ENCODE measurements at places on chromosomes 13 and 19. TPM values are rescaled to one million over a fixed set of nuclear protein-coding genes. Genes with fewer than 3 reads are reported as not detected.

GRCh38 chr19:20912973-20913372 lies 10.1 kb upstream of the ZNF85 start:
- DNase-seq, result no peak

DNA sequence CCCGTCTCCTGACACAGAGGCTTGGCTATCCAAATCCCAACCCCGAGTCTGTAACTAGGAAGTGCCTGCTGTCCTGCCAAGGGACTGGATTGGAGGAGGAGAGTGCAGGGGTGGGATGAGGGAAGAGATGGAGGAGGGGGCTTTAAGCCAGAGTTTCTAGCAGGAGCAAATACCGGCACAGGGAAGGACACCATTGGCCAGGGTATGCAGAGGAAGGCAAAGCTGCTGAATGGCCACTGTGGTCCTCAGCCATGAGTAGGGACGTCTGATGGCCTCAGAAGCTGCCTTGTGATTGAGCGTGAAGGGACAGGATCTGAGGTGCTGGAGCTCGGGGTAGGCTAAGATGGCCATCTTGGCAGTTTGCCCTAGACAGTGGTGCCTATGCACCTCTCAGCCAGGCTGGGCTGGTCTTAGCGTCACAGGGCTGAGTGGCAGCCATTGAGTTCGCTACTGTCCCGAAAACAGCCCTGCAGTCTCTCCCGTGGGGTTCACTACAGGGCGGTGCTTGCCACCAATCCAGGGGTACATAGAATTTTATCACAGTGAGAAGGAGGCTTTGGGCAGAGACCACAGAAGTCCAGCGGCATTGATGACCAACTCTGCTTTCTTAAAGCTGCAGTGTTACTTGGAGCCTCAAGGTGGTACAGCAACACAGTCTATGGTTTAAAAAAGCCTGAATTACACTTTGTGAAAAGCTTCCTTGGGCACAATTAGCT lies 61.8 kb downstream of the AKAP11 start:
- no peak for DNase-seq

ZNF677 gene
- 7.9 TPM for polyA plus RNA-seq

DNA sequence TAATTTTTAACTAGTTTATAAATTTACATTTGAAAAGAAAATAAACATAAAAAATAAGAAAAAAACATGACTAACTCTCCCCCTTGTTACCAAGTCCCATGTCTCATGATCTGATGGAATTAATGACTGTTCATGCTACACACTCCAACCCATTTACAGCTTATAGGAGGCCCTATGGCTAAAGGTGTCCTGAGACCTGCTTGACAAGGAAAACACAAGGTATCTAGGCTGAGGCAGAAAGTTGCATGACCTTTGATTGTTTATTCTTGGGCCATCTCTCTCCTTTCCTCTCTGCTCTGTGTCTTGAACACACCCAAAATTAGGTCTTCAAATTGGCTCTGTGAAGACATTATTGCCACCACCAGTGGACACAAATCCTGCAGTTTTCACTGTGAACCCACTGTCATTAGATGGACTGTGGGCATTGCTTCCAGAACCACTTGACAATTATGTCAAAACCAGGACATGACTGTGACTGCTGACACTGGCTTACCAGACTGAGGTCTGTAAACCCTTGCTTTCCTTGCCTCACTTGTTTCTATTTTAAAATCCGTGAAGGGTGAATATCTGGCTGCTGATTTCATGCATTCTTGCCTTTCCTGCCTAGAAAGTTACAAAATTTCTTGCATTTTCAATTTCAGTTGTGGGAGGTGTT lies 386.5 kb upstream of the SPRY2 start:
- DNase-seq, result no peak

- no peak for DNase-seq
These were observed 28.3 kb downstream of the NUP58 start for GRCh38 chr13:25329706-25330105.

ERICH4 gene
- not detected for polyA plus RNA-seq

- no peak for DNase-seq
These were observed 660 bp downstream of the CIC start for GRCh38 chr19:42269478-42270345.

ZNF765 gene
- polyA plus RNA-seq, result 3.4 TPM

DNA sequence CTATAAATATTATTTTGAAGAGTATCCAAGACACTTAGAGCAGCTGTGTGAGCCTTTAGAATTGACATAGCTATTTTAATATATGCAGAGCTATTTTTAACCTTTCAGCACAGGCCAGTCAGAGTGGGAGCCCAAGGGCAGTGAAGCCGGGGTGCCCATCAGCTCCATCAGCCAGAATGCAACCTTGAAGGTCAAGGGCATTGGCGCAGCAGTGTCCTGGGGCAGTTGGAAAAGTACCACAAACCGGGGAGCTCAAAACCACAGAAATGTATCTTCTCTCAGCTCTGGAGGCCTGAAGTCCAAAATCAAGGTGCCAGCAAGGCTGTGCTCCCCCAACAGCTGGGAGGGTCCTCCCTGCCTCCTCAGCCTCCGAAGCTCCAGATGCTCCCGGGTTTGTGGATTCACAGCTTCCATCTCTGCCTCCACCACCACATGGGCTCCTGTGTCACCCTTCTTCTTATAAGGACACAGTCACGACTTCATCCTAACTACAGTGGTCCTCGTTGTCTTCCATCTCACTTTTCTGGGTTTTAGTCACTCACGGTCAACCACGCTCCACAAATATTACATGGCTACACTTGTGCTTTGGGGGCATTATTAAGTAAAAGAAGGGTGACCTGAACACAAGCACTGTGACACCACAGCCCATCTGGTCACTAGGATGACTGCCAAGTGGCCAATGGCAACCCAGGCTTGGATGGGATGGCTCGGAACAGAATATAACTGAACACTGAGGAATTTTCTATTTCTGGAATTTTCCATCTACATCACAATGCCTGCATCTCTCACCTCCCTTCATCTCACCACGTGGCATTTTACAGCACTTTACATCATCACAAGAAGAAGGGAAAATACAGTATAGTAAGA lies 15.9 kb upstream of the GAS6 start:
- DNase-seq, result peak; percentile 48

GRCh38 chr13:53788286-53788685 lies 759.7 kb downstream of the OLFM4 start:
- DNase-seq, result no peak

GRCh38 chr13:83211301-83211700 lies 671.0 kb downstream of the SLITRK1 start:
- DNase-seq, result no peak

GRCh38 chr19:49129238-49129583 lies 9.9 kb downstream of the PPFIA3 start:
- no peak for DNase-seq

GRCh38 chr19:3231288-3231687 lies 6.8 kb downstream of the CELF5 start:
- DNase-seq, result no peak

- no peak for DNase-seq
These were observed 21.6 kb upstream of the SPACA7 start for GRCh38 chr13:112354330-112355273.

MTUS2 gene
- polyA plus RNA-seq, result 18.7 TPM

GRCh38 chr19:35462476-35462953 lies 14.5 kb downstream of the FFAR2 start:
- DNase-seq, result no peak

GRCh38 chr19:27905074-27905473 lies 1307.9 kb downstream of the UQCRFS1 start:
- DNase-seq, result no peak

ZNF738 gene
- polyA plus RNA-seq, result 1.7 TPM

- DNase-seq, result no peak
These were observed 117.6 kb downstream of the GPC6 start for GRCh38 chr13:93344048-93344705.

DNA sequence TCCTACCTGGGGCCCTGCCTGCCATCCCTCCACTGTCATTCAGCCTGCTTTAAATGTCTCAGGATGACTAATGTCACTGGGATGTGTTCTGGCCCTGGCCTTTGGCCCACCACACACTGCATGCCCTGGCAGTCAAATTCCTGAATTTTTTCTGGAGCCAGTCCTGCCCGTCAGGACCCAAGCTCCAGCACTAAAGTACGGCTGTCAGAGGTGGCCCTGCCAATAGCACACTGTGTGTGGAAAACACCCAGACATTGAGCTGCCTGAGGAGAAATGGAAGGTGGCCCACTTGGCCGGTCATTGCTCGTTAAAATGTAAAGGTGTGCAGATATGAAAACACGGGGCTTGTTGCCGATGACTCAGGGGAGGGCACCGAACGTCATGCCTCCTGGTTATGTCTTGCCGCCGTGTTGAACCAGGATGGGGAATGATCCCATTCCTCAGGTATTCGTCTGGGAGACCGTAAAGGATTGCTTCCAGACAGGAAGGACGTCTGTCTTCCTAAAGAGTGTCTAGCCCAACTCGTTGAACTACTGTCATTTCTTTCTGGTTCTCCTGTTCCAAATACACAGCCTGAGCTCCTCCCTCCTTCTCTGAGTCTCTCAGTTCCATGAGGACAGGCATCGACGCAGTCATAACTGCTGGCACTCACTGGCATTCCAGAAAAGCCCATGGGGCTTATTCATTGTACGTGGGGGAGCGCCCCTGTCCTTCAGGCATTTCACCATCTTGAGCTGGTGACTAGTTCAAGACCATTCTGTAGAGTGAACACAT lies 40.6 kb downstream of the COL4A2 start:
- DNase-seq, result peak; percentile 46

IGSF23 gene
- 0.86 TPM for polyA plus RNA-seq

- DNase-seq, result no peak
These were observed 9.0 kb downstream of the DNASE2 start for GRCh38 chr19:12872255-12872654.

DNA sequence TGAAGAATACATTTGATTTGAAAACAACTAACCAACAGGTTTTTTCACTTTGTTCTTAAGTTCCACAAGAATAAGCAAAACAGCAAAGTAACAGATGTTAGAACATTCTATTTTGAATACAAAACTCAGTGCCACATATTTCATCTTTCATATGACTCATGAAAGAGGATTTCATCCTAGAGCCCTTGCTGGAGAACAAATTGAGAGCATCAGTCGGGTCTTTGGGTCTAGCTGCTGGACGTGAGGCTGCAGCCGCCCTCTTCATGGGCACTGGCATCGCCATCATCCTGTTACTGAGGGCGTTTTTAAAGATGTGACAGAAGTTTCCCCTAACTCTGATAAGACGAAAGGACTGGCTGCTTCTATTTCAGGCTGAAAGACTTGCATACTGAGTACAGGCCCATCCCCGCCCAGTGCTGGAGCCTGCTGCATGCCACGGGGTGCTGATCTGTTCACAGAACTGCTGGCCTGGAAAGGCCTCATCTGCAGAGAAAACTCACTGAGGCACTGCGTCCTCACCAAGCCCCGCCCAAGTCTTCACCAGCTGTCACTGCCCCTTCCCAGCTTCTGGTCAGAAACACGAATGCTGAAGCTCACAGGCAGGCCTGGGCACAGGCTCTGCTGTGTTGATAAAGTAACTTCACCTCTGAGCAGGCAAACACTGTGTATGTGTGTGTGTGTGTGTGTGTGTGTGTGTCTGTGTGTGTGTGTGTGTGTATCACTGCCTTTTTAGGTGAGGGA lies 101.4 kb downstream of the TUBGCP3 start:
- no peak for DNase-seq

DNA sequence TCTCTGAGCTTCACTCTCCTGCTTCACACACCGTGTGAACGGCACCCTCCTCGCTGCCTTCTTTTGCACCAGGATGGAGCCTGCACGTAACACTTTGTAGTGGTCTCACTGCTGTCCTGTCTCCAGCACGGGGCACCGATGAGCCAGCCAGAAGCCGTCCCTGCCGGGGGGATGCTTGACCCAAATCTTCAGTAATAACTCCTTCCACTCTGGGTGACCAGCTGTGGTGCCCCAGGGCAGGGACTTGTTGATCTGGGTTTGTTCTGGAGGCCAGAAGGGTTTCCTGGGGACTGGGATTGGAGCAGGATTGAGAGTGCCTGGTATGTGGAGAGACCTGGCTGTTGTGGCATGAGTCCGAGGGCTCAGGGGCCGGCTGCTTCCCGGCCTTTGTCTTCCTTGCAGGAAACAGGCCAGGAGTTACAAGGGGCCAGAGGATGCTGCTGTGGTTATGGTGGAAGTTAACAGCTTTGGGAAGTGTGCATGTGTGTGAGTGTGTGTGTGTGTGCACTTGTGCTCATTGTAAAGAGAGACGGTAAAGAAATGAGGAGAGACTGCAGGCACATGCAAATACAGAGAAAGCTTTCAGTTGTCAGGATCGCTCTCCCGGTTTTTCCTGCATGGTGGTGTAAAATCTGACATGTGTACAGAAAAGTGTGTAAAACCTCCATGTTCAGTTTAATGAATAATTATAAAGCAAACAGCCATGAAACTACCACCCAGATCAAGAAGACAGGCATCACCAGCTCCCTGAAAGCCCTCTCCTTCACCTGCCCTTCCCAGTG lies 18.9 kb downstream of the PAK4 start:
- DNase-seq, result no peak

CYP4F8 gene
- not detected for polyA plus RNA-seq

DNA sequence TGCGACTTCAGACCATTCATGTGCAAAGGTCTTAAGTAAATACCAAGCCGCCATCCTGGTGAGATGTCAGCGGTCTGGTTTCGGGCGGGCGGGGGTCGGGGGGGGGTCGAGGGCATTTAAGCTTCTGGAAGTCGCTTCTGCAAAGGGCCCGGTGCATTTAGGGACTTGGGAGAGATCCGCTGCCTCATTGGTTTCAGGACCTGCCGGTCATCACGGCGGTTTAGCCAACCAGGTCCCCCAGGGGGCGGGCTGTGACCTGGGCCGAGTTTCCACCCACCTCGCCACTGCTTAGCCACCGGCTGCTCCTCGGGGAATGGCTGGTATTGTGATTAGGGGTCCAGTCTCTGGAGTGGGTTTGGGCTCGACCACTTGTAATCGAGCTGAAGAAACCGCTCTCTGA lies 7.8 kb downstream of the ANKLE1 start:
- peak; percentile 77 for DNase-seq

DNA sequence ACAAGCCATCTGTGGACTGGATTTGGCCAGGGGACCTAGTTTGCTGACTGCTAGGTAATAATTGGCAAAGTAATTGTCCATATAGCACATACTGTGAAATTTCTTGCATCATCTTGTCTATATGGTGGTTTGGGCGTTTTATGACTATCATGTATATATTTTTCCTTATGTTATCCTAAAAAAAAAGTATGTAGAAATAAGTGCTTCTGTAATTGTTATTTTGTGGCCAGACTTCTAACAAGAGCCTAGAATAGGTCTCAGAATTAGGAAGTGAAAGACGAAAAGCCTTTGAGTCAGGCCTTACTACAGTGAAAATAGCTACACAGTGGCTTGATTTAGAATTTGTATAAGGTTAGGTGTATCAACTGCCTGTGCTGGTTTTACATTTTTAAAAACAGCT lies 4.2 kb downstream of the FNDC3A start:
- no peak for DNase-seq

ATP4B gene
- 0.01 TPM for polyA plus RNA-seq

URAD gene
- not detected for polyA plus RNA-seq

- DNase-seq, result peak; percentile 10
These were observed 681 bp upstream of the ZNF606 start for GRCh38 chr19:58003174-58003828.

- DNase-seq, result no peak
These were observed 1256.5 kb downstream of the EFNB2 start for GRCh38 chr13:105278943-105279381.
